ENCODE measurements at places on chromosomes 7 and 10.

GRCh38 chr10:12041766-12042408 lies 722 bp downstream of the UPF2 start:
- DNase-seq: peak; percentile 18

DNA sequence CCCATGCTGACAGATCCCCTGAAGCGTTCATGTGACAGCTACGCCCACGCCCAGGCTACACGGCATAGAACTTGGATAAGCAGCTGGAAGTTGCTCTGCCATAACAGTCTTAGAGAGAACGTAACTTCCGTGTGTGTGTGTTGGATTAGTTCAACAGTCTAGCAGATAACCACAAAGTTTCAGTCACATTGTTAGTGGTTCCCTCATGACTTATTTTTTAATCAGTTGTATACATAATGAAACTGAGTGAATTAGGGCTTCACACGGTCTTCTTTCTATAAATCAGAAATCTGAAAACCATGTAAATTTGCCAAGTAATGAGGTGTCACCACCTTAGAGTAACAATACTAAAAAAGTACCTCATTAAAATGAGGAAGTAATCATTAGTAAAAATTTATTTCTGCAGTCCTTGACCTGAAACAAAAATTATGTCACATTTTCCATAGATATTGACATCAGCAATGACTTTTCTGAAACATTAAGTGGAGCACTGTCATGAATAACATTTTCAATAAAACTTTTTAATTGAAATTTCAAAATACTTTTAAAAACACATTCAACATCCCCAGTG lies 21.7 kb upstream of the MACC1 start:
- no peak for DNase-seq

GRCh38 chr10:123624086-123624485 lies 42.1 kb upstream of the GPR26 start:
- no peak for DNase-seq

GRCh38 chr10:122308417-122309141 lies 37.5 kb downstream of the BTBD16 start:
- DNase-seq: no peak

- DNase-seq: no peak
Measured at GRCh38 chr10:98212196-98212595, 55.8 kb downstream of the LOXL4 start.

- no peak for DNase-seq
Measured at GRCh38 chr7:485188-486081, 34.2 kb downstream of the PDGFA start.

- no peak for DNase-seq
Measured at GRCh38 chr10:130960531-130960930, 351.0 kb downstream of the TCERG1L start.

DNA sequence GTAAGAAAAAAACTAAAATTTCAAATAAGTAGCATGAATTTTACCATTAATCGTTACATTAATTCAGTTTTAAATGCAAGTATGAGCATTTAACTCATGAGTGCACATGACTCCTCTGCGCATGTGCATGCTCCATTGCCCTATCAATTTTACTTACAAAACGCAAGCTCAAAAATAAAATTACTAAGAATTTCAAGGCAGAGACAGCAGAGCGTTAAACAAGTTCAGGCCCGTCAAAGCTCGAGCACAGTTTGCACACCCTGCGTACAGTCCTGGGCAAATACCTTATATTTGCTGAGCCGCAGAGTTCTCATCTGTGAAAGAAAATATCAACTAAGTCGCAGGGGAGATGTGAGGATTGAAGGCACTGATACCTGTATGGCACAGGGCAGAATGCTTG lies 373.6 kb downstream of the BBS9 start:
- DNase-seq: no peak

DNA sequence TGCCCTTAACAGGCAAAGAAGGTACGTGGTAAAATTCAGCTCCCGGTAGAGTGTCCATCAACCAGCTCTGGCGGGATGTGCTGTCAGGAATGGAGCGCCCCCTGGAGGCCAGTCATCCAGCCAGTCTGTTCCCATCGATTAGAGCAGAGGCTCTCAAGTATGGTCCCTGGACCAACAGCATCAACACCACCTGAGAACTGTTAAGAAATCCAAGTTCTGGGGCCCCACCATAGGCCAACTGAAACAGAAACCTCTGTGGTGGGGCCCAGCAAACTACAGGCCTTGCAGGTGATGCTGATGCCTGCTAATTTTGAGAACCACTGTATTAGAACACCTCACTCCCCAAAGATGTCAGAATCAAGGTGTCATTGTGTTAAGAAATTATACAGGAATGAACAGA lies 109.2 kb downstream of the DPY19L1 start:
- peak; percentile 41 for DNase-seq

DNA sequence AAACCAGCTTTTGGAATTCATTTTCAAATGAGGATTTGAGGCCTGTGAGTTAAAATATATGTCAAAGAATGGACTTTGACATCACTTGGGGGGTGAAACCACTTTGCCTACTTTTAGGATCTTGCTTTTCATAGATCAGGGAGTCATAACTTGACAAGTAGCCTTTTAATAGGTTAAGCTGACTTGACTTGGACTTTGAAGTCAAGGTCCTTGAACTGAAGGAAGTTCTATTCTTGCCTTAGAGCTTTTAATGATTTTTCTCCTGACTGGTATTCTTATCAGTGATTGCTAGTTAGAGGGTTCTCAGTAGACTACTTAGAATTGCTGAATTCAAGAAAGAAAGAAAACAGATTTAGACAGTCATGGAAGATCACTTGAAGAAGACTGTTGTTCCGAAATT lies 17.7 kb downstream of the AGR2 start:
- DNase-seq: no peak

GRCh38 chr7:651032-651728 lies 75.3 kb upstream of the DNAAF5 start:
- DNase-seq: peak; percentile 15

DNA sequence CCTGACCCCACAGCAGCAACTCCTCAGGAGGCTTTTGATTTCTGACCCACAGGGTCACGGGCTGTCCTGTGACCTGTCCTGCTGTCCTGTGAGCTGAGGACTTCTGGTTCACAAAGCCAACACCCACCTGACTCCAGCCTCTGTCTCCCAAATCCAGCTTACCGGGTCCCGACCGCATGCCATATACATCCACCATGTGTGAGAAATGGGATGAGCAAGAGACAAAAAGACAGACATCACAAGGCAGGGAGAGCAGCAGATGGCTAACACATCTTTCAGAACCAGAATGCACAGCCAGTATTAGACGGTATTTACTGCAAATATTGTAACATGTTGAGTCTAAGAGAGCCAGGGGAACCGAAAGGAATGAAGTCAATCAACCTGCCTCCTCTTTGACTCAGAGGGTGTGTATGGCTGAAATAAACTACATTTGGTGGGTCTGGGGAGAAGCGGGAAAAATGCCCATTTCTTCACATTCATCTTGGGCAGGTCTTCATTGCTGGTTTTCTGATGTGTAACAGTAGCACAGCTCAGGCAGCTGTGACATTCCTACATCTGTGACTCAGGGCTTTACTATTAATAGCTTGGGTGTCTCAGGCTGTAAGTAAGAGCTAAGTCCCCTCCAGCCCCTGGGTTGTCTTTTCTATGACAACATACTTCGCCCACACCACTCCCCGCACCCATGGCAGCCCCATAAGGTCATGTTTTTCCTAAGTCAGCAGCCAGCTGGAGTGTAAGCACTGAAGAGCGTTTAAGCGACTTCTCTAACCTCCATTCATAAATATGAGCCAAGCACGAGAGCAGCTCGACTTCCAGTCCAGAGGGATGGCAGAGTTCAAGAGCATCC lies 25.0 kb downstream of the ABLIM1 start:
- DNase-seq: no peak

- no peak for DNase-seq
Measured at GRCh38 chr10:97611473-97611872, 21.8 kb downstream of the MORN4 start.
